ENCODE measurements at places on chromosomes 3 and 15.

DNA sequence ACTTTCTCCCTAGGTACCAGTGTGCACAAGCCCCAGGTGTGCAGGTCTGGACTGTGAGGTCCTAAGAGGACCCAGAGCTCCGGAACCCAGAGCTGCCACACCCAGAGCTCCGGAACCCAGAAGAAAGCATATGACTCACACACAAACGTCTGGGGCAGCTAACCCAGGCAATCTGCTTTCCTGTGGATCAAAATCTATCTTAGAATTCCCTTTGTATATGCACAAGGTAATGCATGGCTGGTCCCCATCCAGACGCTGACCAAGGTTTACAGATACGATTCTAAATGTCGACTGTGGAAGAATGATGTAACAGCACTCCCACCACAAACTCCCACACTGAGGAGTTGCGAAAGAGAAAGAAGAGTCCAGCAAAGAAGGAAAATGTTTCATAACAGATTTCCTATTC lies 15.7 kb downstream of the KCNMB2 start:
- DNase-seq, result no peak

GRCh38 chr15:84649706-84650105 lies 4.4 kb downstream of the WDR73 start:
- no peak for DNase-seq

DNA sequence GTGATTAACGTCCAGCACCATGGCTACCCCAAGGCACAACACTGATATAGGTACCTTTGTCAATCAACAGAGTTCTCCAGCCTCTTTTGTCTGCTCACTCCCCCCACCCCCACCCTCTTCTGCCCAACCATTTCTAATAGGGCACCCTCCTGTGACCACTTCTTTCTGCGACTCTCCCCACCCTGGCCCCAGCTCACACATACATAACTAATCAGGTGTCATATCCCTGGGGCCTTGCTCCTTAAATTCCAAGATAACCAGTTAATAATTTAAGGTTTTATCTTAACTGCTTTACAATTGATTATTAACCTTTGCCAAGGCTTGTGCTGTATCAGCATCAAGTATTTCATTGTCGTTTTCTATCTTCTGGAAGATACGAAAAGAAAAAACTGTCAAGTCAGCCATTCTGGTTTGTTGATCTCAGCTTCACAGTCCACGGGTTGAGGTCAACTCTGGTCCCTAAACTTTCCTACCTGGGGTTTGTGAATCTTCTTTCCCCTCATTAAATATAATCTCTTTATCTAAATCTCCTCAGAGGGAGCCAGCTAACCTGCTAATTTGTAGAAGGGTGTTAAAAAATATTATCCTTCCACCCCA lies 27.3 kb upstream of the SLC28A2 start:
- DNase-seq, result no peak

DNA sequence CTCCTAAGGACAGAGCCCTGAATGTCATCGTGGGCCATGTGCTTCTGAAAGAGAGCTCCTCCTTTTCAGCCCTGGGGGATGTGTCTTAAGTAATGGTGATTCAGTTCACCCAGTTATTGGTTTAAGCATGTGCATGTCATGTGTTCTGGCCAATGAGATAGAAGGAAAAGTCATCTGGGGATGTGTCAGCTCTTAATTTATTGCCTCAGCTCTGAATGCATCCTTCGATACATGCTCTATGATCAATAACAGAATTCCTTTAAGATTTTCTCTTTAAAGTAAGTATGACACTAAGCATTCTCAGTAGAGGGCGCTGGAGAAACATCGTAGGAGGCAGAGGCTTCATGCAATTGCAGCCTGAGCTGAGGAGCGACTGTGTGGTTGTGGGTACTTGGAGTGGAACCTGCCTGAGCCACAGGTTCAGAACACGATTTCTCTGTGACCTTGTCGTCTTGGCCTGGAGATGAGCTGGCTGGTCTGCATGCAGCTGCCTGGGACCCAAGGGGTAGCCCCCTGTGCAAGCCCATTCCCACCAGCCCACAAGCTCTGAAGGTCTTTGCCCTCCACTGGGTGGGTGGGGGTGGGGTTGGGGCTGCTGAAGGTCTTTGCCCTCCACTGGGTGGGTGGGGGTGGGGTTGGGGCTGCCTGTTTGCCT lies 69.5 kb downstream of the C3orf38 start:
- DNase-seq, result peak; percentile 3

- no peak for DNase-seq
Measured at GRCh38 chr15:79067969-79068368, 22.6 kb downstream of the RASGRF1 start.

- DNase-seq, result no peak
Measured at GRCh38 chr3:34837848-34838741, 801.2 kb upstream of the ARPP21 start.

DNA sequence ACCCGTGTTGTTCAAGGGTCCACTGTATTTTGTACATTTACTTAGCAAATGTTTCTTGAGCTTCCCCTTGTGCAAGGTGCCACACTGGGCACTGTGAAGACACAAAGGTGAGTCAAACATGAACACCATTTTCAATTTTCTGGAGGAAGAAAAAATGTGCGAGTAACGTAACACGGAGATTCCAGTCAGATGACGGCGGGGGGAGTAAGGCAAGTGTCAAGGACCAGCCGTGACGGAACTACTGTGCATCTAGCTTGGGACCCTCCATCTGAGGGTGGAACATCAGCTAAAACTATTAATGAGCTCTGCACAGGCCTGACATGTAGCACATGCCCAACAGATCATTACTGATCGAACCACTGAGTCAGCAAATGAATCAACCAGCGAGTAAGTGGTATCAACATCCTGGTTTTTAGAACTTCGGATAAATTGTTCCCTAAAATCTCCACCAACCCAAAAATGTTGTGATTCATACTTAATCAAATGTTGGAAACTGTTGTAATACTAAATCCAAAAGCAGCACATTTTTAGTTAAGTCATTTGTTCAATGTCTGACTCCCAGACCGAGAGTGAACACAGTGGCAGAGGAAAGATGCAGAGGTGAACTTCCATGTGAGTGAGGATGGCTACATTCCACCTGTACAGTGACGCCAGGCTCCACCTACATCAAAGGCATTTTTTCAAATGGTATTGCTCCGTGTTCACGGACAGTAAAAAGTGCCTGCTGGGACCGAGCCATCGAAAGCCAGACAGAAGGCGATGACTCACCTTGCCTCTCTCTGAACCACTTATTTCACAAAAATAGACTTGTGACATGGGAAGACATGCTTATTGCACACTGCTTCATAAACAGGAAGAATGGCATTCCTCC lies 172.2 kb downstream of the ATP10A start:
- no peak for DNase-seq

DNA sequence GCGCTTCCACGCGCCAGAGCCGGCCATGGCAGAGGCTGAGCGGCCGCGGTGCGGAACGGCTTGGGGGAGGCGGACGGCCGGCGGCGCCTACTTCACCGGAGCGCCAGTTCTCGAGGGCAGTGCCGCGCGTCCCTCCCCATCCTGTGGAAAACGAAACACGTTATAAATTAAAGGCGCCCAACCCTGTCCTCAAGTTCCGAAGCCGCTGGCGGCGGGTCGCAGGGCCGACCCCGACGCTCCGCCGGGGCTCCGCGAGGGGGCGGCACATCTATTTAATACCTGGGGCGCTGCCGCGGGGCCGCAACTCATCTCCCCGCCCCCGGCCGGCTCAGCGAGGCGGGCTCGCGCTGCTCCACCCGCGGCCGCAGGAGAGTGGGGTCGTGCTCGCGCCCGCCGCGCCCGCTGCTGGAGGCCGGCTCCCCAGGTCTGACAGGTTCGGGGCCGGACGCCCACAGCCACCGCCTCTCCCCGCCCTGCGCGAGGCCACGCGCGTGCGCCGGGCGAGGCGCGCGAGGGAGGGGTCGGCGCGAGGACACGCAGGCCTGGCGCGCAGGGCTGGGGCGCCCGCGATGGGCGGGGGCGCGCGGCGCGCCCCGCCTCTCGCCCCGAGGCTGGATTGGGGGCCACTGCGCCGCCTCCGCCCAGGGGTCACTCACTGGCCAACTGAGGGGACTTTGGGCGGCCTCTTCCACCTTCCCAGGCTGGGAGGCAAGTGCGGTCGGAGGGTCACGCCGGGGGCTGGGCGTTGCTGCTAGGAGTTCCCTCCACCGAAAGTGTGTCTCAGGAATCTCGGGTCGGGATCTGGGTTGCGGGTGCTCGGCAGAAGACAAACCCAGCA lies at the start of gene SLC30A4:
Gene SLC30A4, minus strand, starts transcription at position 428 of the 838 bp plus-strand sequence. Its CDS starts 401 bp downstream, at position 27.
- peak; percentile 44 for DNase-seq

GRCh38 chr15:38074029-38074428 lies 139.6 kb downstream of the TMCO5A start:
- DNase-seq, result no peak
